CD8-positive, alpha-beta T cell (primary cell): ENCODE measurements at places on chromosomes 13 and 19. TPM values are rescaled to one million over a fixed set of nuclear protein-coding genes. Genes with fewer than 3 reads are reported as not detected.

DNA sequence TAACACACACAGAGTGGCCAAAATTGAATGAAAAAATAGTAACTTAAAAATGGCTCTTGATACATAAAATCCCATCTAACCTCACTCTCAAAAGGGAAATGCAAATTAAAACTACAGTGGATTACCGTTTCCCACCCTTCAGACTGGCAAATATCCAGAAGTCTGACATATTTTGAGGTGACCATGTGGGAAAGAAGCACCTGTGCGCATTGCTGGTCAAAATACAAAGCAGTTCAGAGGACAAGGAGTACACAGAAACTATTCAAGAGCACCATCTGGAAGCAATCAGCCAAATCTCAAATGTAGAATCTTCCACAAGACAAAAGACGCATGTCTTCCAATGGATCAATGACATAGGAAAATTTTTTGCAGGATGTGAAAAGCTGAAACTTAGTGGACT is 23.2 kb downstream of the NALCN start:
- DNase-seq: no peak

- DNase-seq: no peak
Measured at GRCh38 chr19:51392701-51393100, 2.3 kb upstream of the C19orf84 start.

DNA sequence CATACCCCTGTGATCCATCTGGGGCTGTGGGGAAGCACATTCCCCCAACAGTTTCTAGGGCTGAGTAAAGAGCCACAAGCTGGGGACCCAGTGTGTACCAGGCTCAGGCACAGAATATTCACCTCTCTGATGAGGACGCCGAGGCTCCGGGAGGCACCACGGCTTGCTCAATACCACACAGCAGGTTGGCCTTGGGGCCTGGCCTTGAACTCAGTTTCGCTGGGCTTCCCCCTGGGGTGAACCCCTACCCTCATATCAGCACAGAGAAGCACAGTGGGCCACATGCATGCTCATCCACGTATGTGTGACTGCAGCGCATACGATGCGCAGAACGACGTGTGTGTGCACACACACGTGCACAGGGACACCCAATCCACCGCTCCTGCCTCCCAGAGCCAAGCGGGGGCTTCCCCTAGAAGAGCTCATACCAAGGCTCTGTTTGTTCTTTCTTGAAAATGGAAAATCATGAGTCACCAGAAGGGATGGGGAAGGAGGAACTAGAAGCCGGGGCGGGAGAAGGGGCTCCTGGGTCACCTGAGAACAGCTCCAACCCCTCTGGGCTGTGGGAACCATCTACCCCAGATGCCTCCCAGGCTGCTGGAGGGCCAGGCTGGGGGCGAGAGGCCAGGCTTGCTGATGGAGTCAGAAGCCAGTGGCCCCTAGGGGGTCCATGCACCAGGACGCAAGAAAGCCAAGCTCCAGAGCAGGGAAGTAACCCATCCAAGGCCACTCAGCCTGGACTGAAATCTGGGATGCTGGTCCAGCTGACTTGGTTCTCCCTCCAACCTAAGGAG is 4.9 kb upstream of the PDE4C start:
- DNase-seq: no peak

- no peak for DNase-seq
Measured at GRCh38 chr19:38848299-38849146, 1.3 kb downstream of the HNRNPL start.

DNA sequence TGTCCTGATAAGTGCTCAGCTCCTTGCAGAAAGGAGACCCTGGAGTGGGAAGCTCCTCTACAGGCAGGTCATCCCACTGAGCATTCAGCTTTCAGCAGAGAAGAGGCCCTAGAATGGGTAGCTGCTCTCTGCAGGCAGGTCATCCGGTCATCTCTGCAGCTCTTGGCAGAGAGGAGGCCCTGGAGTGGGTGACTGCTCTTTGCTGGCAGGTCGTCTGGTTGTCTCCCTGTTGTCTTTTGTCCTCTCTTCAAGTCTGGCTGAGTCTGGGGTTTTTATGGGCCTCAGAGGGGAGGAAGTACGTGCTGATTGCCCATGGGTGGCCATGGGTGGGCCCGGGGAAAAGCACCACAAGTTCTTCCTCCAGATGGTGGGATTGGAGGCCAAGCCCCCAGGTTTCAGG is 250.3 kb upstream of the EDNRB start:
- DNase-seq: no peak

- no peak for DNase-seq
Measured at GRCh38 chr19:43675269-43675879, 5.4 kb upstream of the PLAUR start.

- DNase-seq: no peak
Measured at GRCh38 chr13:24216176-24216575, 55.7 kb downstream of the SPATA13 start.

DNA sequence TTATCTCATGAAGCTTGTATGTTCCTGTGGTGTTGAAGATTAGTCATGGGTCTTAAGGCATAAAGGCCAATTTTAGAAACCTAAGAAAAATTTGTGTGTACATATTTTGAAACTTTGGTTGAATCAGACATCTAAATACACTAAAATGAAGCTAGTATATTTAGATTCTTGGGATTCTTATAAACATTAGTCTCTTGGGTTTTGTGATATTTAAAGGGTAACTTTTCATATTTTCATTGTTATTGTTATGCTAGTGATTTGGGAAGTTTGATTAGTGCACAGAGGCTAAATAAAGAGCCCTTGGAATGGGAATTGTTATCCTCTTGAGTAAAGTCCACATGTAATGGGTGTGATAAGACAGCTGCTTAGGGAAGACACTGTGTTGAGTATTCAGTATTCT is 24.5 kb downstream of the UBA2 start:
- no peak for DNase-seq

GRCh38 chr19:4409123-4409933 is 6.9 kb downstream of the CHAF1A start:
- no peak for DNase-seq

GRCh38 chr13:93767917-93768409 is 541.4 kb downstream of the GPC6 start:
- DNase-seq: no peak

DNA sequence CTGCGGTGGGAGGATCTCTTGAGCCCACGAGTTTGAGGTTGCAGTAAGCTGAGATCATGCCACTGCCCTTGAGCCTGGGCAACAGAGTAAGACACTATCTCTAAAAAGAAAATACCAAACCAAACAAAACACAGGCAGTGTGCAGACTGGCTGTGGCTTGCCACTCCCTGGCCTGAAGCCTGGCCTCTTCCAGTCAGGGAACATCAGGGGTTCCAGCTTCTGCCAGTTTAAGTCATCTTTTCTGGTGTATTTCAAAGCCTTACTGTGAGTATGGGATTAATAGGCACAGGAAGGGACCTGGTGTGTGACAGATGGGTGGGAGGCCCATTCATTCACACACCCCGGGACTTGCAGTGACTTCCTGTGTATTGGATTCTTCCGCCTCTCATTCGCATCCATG is 27.0 kb upstream of the F2RL3 start:
- no peak for DNase-seq

GRCh38 chr13:58376349-58376748 is 744.8 kb downstream of the PCDH17 start:
- DNase-seq: no peak

GRCh38 chr13:84931264-84931663 is 868.0 kb downstream of the SLITRK6 start:
- no peak for DNase-seq

DNA sequence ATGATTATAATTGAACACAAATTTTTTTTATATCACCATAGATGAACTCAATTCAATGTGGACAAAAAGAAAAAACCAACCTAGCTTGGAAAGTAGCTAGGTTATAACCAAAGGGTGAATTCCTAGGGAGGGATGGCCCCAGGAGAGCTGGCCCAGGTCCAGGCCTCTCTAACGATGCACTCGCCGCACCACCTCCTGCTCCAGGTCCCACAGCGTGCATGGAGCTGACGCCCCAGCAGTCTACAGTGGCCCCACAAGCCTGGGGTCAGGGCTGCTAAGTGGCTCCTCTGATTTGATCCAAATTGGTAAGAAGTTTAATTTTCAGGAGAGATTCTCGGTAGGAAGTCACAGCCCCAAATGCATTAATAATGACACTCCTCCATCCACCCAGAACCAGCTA is 48.8 kb downstream of the TSHZ3 start:
- no peak for DNase-seq

DNA sequence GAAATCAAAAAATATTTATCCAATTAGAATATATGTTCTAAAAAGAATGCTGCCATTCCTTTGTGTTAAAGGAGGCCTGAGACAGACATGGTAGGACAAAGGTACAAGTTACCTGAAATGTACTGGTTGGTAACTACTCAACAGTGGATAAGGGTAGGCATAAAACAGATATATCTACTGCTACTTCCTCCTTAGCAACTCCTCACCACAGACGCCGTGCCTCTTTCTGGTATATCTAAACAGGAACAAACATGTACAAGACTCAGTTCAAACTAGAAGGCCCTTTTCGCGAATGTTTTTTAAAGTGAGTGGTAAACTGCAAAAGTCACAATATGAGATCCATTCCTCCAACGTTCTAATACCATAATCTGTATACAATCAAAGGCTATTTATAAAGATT is 86.9 kb downstream of the TBC1D4 start:
- no peak for DNase-seq

DNA sequence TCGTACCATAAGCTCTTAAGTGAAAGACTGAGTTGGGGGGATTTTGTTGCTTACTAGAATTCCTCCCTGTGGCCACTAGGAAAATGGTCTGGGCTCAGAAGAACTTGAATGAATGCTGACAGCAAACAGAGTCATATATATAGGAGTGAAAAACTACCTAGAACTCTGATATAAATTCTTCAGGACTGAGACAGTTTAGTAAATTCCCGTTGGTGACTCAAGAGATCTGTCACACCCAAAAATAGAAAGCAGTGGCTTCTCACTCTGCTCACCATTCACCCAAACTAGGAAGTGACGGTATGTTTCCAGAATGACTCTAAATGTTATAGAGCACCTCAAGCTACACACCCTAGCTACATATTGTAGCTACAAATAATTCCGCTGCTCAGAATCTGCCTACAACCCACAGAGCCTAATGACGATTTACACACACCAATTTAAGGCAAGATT is 116.2 kb downstream of the TBC1D4 start:
- DNase-seq: no peak

DNA sequence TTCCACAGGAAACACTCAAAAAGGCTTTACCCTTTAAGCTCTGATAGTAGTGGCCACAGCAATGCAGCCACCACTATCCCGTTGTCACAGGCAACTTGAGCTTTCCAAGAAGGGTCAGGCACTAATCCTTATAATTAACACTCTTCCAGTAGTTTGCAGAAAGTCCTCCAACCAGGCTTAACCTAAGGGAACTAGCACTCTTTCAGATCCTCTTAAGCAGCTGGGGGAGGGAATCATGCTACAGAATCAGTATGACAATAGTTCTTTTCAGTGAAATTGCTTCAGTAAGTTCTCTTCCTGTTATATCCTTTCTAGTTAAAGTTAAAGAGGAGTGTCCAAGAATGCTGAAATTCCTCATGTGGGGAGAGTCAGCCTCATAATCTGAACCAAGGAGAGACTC is 82.2 kb downstream of the TNFSF11 start:
- DNase-seq: no peak

DNA sequence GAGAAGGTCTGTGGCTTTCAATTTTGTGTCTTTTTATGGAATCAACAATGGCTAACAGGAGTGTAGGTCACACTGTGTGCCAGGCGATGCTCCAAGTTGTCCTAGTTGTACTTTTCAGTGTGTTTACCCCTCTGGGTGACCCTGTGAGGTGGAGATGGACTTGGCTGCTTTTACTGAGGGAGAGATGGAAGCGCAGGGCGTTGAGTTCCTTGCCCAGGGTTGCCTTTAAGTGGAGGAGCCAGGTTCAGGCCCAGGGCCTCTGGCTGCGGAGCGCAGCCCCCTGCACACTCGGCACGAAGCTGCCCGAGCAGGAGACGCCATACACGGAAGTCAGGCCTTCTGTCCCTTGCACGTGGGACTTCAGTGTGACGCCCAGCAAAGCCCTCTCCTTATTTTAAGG is 112.8 kb downstream of the RAB20 start:
- DNase-seq: no peak

GTPBP3 gene
- 20.8 TPM for total RNA-seq

COX6B2 gene
- total RNA-seq: 0.43 TPM

CD79A gene
- total RNA-seq: 19.6 TPM

VSTM2B gene
- total RNA-seq: not detected

ANGPTL8 gene
- not detected for total RNA-seq
